ENCODE measurements at places on chromosomes 3 and 15.
A peak's percentile ranks its signal among the peaks of the same experiment; 100 is the strongest.

- peak; percentile 30 for DNase-seq
Measured at GRCh38 chr3:108662142-108662738, 72.7 kb downstream of the DZIP3 start.

- DNase-seq = no peak
Measured at GRCh38 chr3:190167936-190168680, 47.4 kb upstream of the P3H2 start.

GRCh38 chr3:178182337-178182779 lies 353.9 kb upstream of the KCNMB2 start:
- DNase-seq = no peak

- peak; percentile 13 for DNase-seq
Measured at GRCh38 chr15:81106560-81106959, 27.5 kb upstream of the CFAP161 start.

DNA sequence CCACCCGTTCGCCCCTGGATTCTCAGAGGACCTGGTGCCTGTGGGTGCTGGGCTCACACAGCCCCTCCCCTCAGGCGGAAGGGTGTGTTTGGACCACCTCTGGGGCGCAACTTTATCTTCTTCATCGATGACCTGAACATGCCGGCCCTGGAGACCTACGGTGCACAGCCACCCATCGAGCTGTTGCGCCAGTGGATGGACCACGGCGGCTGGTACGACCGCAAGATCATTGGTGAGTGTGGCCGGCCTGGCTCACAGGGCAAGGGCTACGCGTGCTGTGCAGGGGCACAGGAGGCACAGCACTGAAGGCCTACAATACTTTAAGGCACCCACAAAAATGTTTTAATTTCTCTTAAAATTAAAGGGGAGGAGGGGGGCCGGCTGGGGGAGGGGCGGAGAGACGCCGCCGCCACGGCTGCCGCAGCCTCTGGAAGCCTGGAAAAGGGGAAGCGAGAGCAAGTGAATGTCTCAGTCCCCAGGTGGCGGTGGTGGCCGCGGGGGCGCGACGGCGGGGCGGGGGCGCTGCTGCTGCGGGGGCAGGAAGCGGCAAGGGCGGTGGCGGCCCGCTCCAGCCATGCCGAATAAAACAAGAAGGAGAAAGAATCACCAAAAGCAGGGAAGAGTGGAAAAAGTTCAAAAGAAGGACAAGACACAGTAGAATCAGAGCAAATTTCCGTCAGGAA lies 56.8 kb downstream of the DNAH1 start:
- peak; percentile 18 for DNase-seq

DNA sequence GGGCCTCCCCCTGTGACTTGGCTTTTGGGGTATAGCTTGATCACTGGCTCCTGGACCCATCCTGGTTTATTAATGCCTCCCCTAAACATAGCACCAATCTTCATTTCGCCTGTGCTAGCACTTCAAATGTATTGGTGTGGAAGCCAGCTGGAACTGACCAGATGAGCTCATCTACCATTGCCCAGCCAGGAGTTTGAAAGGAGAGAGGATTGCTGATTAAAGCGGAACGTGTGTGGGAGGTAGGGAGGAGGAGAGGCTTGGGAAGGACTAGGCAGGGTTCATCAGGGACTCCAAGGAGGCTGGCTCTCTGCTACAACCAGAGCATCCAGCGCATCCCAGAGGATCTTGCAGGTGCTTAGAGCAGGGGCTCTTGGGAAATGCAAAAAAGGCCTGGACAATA lies 34.4 kb upstream of the TLE3 start:
- no peak for DNase-seq

- DNase-seq = no peak
Measured at GRCh38 chr3:99817047-99817436, 620 bp upstream of the CMSS1 start.

GRCh38 chr3:190097025-190097424 lies 23.7 kb downstream of the P3H2 start:
- DNase-seq = no peak

- no peak for DNase-seq
Measured at GRCh38 chr15:36970522-36970921, 129.8 kb downstream of the MEIS2 start.

DNA sequence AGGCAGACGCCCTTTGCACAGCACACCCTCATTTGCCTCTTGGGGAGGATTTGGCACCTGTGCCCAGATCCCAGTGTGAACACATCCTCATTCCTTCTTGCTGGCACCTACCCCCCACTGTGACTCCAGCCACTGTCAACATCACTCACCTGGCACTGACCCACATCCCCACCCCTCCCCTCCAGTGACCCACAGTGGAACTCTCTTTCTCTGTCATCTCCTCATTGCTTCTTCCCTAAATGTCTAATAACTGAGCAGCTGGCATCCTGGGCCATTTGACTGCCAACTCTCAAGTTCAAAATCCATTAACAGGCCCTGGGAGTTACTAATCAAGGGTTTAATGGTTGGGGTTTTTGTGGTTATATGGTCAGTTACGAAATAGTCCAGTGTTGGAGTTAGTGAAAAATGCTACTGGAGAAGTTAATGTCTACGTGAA lies 14.4 kb downstream of the SNAPC5 start:
- no peak for DNase-seq

DNA sequence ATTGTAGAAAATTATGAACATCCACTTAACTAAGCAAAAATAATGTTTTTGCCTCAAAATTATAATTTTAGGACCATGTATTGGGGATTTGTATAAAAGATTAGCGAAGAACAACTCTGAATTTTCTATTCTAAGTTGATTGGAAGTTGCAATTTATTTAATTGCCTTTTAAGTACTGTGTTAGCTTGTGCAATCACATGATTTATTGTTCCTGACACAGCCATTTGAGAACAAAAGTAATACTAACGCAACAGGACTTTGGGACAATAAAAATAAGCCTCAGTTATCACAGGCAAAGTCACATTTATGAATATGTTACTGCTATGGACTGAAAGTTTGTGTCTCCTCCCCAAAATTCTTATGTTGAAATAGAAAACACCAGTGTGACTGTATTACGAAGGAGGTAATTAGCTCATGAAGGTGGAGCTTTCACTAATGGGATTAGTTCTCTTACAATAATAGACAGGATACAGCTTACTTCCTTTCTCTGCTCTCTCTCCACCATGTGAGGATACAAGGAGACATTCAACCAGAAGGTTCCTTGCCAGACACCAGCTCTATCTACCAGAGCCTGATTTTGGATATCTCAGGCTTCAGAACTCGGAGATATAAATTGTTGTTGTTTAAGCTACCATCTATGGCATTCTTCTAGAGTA lies 745.9 kb downstream of the ZBBX start:
- DNase-seq = no peak

- DNase-seq = no peak
Measured at GRCh38 chr15:76169018-76169417, 109.2 kb downstream of the TMEM266 start.

DNA sequence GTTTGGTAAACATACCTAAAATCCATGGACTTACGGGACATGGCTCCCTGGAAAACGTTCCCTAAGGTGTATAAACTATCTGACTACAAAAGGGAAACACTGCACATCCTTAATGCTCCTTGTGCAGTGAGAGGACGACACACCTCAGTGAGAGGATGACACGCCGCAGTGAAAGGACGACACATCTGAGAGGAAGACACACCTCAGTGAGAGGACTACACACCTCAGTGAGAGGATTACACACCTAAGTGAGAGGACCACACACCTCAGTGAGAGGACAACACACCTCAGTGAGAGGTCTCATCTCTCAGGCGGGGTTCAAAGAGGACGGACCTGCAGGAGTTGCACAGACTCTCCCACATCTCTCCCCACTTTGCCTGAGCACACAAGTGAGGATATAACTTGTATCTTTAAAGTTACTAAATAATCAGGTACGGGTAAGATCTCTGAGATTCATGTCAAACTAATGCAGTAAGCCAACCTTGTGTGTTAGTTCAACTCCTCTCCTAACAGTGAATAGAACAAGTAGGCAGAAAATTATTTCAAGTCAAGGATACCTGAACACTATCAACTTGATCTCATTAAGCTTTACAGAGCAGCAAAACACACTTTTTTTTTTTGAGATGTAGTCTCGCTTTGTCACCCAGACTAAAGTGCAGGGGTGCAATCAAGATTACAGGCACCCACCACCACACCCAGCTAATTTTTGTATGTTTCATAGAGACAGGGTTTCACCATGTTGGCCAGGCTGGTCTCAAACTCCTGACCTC lies 32.1 kb downstream of the HERC2 start:
- no peak for DNase-seq

- peak; percentile 75 for DNase-seq
Measured at GRCh38 chr15:69755551-69756310, 303.1 kb downstream of the RPLP1 start.

GRCh38 chr3:66495668-66496045 lies 5.2 kb downstream of the LRIG1 start:
- DNase-seq = no peak

DNA sequence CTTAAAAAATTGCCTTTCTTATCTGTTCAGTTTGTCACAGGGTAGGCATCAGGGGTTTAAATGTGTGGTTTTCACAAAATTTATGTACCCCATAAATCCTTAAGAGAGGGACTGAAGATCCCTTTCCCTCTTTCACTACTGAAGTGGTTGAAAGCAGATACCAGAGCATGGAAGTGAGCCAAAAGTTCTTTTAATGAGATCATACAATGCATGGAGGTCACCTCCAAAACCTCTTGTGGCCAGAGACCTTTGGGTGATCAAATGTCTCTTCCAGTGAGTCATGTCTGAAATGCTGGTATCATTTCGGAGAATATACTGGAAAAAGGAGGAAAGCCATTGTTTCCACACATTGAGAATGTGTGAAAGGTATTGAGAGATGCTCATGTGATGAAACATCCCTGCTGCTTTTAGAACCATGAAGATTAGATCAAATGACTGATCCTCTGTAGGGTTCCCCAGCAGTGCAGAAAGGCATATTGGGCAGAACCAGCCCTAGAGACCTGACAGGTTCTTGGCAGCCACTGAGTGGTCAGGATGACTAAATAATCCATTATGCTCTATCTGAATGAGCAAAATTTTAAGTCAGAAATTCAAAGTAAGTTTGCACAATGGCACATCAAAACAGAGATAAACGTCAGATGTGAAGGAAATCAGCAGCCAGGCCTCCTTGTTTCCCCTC lies 165.8 kb upstream of the SLC2A2 start:
- DNase-seq = no peak

DNA sequence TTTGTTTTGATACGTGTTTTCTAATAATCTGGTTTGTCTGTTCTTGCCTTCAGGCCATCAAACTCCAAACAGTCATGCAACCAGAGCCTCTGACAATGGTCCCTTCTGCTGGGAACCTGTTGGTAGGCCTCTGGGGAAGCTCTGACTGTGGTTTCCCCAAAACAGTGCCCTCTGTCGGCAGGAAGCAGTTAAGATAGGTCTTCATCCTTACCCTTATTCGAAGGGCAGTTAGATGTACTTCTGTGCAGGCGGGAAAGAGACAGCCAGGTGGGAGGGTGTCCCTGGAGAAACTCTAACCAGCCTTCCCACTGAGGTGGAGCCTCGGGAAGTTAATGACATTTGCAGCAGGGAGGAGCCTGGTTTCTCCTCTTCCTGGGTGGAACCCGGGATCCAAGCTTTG lies 81.6 kb upstream of the CHMP2B start:
- DNase-seq = no peak

DNA sequence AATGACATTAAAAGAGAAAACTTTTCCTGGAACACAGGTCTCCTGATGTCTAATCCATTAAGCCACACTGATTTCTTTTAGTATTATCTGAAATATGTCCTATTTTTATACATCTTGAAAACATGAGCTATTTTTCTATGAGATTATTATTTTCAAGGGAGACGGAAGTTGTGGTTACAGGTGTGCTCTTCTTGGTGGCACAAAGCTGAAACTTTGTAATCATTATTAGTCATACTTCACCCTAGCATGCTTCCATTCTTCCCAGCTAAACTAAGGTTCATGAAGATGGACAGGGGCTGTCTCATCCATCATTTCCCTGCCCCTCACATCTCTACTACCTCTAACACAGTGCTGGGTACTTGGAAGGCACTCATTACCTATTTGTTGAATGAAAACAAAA lies 85.6 kb upstream of the POU1F1 start:
- no peak for DNase-seq

DNA sequence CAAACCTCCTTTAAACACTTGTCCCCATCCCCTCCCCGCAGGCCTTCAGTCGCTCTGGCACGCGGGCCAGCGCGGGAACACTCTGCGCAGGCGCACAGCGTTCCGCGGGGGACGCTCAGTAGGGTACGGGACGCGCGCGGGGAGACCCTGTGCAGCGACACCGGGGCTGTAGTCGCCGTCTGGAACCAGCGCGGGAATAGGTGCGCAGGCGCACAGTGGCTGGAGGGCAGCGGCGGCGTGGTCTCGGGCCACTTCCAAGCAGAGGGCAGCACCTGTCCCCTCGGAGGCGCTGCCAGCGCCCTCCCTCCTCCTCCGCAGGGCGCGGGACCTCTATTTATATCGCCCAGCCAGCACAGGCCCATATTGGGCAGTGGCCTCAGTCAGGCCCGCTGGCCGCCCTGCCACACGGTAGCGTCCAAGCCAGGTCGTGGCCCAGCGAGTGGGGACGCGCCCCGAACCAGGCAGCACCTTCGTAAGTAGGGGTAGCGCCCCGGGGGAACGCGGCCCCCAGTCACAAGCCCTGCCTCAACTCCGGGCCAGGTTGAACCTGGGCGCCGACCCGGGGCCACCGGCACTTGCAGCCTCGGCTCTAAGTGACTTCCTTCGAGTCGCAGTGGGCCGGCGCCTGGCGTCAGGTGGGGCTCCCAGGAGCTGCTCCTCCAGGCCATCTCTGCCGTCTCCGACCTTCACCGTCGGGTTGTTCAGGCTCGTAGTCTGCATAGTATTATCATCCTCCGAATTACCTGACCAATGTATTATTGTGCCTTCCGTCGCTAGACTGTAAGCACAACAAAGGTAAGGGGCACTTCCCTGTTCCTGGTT lies at the start of gene KBTBD12:
TSS of gene KBTBD12 (plus strand) at position 118 of the 822 bp plus-strand sequence. CDS start 7,830 bp downstream, outside the sequence.
- no peak for DNase-seq

Measured in stimulated activated CD4-positive, alpha-beta T cell treated with anti-CD3 and anti-CD28 coated beads, Interleukin-2, amount 100 ng/mL, for 4 hours (primary cell).